ENCODE measurements at places on chromosomes 3 and 15. TPM values are rescaled to one million over a fixed set of nuclear protein-coding genes. Genes with fewer than 3 reads are reported as not detected.

Gene ANKRD63
- not detected for total RNA-seq

Gene HAUS2
- total RNA-seq: 33.0 TPM

Gene C3orf18
- total RNA-seq: 10.6 TPM

Gene ZMYND10
- total RNA-seq: not detected

Gene LTK
- 2.4 TPM for total RNA-seq

Gene SLC27A2
- total RNA-seq: 2.4 TPM

Gene MYRIP
- total RNA-seq: 3.1 TPM

Gene PPP1R2
- 38.4 TPM for total RNA-seq

Gene LEO1
- total RNA-seq: 13.2 TPM

Gene PRR20G
- not detected for total RNA-seq

Gene ADAMTS9
- total RNA-seq: 80.4 TPM
